AG04450 (cell line): ENCODE measurements at places on chromosomes 12 and 14.

DNA sequence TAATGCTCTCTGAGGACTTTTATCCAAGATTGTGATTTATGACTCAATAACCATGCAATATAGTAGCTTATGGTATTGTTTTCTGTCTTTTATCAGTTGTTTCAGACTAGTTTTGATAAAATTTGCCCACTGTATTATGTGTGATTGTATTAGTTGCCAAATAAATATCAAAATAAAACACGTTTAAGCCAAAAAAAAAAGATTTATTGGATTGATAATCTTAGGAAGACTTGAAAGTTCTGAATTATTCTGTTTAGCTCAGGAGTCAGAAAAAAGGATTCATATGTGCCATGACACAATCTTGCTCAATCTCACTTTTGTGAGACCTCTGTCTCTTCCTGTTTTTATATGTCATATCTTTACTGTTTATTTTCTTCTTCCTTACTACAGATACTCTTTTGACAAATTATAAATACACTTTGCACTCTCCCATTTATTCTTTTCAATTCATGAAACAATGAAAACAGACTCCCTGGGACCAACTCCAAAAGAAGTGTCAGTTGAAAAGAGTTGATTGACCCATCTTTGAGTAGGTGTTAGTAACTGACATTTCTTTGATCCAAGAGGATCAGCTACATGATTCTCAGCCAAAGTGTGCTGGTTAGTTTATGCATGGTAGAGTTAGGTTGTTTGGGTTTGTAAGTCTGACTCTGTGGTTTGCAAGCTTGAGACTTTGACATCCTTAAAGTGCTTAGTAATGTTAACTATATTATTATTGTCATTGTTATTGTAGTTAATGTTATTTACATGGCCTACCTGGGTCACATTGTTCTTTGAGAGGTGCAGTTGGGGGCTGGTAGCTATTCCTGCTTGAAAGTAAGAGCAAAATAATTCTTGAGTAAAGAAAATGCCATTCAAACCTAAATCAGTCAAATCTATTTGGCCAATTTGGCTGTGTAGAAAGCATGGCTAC lies 2.5 kb downstream of the OR6C76 start:
- no peak for DNase-seq

DNA sequence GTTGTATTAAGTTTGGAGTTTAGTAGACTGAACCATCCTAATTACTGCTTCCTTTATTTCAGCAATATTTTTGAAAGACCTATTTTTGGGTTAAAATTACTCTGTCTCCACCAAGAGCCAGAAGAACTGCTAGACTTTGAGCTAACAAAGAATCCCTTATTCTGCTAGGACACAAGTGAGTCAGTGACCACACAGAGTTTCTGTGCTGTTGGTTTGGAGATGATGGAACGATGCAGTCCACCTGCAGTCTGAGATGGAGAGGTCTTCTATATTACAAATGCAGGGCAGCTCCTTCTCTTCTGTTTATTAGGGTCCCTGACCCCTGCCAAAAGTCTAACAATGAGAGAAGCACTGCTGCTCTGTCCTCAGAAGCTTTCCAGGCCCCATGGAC lies 6.7 kb upstream of the STXBP6 start:
- no peak for DNase-seq

- DNase-seq, result no peak
These were observed 21.6 kb downstream of the BTG1 start for GRCh38 chr12:92123780-92124688.

DNA sequence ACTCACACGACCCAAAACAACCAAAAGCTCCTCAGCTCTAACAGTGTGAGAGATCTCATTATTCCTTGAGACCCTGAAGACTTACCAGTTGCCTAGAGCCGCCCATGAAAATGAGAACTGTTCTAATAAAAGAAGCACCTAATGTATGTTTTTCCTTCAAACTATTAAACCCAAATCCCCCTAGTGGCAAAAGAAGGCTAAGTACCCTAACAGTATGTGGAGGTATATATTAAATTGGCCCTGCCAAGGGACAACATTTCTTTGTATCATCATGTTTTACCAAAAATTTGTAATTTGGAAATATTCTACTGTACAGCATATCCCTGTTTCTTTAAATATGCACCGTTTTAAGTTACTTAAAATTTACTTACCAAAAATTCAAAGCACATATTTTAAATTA lies 38.0 kb upstream of the PPFIA2 start:
- DNase-seq, result no peak

- no peak for DNase-seq
These were observed 20.6 kb upstream of the BDKRB1 start for GRCh38 chr14:96235426-96235825.

- DNase-seq, result no peak
These were observed 37.1 kb upstream of the PELI2 start for GRCh38 chr14:56081139-56081538.

- no peak for DNase-seq
These were observed 7.6 kb downstream of the ISM2 start for GRCh38 chr14:77491056-77491455.

- DNase-seq, result no peak
These were observed 6.4 kb downstream of the NKX2-1 start for GRCh38 chr14:36513451-36514277.

DNA sequence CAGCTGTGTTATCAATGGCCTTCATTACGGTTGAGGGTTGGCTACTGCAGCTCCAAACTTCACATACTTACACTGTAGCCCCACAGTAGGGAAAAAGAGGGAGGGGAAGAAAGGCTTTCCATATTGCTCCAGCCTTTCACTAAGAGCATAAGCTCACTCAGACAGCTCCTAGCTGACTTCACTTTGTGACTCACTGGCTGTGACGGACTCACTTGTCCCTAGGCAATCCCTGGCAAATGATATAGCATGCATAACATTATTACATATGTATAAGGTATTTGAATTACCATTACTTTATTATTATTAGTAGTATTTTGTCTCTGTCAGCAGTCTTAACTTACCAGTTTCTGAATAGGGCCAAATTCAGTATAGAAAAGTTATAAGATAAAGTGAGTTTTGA lies 350.7 kb downstream of the RMST start:
- no peak for DNase-seq

GRCh38 chr12:6352193-6353173 lies 10.6 kb upstream of the TNFRSF1A start:
- no peak for DNase-seq

DNA sequence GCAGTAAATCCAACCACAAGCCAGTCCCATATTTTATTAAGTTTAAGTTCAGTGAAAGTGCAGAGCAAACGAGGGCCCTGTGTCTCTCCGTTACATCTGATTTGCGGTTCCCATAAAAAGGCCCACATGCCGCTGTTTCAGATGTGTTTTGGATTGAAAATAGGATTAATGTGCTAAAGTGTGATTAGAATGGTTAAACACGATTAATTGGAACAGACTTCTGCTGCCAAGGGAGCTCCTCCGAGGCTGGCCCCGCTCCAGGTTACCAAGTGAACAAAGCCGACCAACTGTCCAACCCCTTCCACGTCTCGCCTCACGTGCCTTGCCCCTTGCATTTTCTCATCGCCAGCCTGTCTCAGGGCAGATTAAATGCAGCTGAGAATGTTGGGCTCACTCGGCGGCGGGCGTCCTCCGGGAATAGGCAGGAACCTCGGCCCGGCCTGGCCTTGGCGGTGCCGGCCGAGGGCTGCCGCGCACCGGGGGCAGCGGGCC lies 166.5 kb upstream of the GSC start:
- no peak for DNase-seq

- peak; percentile 64 for DNase-seq
These were observed 44.5 kb upstream of the EEA1 start for GRCh38 chr12:92973614-92974013.

DNA sequence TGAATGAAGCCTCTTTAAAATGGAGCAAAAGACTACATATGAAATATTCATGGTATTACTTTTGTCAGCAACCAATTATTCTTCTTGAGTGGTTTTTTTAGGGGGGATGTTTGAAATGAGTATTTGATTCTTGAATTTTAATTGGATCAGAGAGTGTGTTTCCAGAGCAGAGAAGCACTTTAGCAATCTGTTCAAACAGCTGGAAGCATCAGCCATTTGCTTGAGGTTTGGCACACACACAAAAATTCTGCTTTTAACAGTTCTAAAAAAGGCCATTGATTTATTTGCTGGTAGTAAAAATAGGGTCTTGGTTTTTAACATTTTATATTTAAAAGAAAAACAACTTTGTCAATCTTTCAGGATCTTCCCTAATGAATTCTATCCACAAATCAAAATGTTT lies 292.7 kb downstream of the LRFN5 start:
- DNase-seq, result no peak

DNA sequence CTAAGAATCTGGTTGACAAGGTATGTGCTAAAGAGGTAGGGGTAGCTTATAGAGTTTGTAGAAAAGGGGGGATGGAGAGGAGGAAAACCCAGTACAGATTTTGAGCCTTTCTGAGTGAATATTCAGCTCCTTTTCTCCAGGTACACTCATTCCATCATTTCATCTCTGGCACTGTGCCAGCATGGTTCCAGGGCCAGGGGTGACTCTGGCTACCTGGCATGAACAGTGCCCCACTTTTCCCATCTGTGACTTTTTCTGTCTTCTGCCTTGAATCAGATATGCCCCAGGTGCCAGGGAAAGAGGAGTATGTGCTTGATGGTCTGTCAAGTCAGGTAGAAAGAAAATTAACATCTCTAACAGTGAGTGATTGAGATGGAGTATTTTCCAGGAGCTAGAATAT lies 175.7 kb downstream of the CACNA1C start:
- no peak for DNase-seq

GRCh38 chr12:14989790-14990189 lies 16.9 kb downstream of the PDE6H start:
- DNase-seq, result no peak

DNA sequence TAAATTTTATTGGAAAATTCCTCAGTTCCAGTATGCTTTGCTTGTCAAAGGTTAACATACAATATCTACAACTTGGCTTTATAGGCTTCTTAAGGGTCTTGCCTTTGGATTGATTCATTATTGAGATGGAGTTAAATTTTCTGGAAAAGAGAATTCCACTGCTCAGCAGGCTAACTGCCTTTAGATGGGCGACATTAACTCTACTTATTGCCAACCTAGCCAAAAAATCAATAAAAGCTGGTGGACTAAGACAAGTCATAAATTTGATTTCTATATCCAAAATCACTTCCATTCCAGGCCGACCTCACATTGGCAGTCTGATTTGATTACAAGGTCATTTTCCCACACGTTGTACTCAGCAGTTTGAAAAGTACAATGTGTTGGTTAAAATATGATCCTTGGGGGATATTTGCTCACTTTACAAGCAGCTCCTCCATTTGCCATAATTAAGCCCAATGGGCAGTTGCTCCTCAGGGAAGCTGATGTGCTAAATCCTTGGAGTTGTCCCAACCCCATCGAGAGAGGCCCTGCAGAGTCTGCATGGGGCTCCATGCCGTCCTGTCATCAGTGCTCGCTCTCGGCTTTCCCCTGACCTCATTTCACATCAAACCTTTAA lies 36.1 kb upstream of the CRY1 start:
- no peak for DNase-seq

GRCh38 chr12:66763467-66763866 lies 84.6 kb upstream of the GRIP1 start:
- no peak for DNase-seq

DNA sequence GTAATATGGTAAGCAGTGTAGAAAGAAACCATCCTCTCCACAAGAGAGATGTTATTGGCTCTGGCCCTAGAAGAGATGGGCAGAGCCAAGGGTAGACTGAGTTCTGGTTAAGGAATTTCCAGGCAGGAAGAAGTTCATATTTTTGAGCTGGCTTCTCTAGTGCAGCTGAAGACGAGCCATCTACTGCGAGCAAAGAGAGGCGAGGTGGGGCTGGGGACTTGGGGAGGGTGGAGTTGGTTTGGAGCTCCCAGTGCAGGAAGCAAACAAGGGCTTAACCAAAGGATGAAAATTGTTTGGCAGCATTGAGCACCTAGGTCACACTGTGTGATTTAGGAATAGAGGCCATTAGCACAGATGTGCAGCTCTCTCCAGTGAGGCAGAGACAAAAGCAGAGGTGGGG lies 239.6 kb downstream of the ZFP36L1 start:
- DNase-seq, result no peak

GRCh38 chr14:72643317-72643801 lies 250.5 kb downstream of the DPF3 start:
- peak; percentile 94 for DNase-seq

GRCh38 chr14:105333020-105333490 lies 18.5 kb downstream of the PACS2 start:
- DNase-seq, result no peak

DNA sequence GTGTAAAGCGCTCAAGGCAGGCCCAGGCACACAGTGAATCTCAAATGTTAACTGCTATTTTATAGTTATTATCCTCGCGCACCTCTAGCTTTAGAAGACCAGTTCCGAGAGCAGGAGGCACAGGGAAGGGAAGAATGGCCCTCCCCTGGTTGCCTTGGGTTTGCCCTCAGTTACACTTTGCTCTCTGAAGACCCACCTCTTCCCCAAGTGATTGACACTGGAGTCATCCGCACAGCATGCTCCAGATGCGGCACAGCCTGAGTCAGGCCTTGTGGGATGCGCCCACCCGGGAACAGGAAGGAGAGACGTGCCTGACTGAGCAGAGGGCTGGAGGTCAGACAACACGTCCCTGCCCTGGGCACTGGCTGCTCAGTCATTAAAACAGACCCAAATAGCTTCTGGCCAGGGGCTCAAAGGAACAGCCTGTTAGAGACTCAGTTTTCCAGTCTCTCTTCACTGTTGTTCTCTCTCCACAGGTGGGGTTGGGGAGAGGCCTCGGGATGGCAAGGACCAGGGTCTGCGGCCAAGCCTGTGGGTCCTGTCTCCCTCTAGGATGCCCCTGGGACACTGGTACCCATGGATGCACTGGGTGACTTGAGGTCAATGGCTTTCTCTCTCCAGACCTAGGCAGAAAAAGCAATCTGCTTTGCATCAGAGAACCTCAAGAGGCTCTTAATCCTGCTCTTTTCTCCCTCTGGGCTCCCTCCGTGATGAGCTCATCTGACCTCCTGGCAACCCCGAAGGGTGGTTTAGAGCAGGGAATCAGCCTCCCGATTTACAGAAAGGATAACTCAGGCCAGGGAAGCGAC lies 13.6 kb upstream of the MLXIP start:
- no peak for DNase-seq

DNA sequence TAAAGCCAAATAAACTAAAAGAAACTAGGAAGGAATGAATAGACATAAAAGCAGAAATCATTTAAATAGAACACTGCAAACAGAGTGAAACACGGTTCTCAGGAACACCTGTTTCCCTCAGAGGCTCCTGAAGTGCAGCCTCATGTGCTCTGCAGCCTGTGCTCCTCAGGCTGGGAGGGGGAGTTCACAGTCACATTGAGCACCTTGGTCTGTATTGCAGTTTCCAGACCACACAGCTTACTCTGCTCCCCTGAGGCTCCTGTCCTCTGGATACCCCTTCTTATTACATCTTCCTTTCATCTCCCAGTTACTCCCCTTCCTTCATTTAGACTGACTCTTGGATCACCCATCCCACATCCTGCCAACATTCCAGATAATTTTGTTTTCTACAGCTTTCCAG lies 49.7 kb upstream of the DCD start:
- DNase-seq, result no peak

DNA sequence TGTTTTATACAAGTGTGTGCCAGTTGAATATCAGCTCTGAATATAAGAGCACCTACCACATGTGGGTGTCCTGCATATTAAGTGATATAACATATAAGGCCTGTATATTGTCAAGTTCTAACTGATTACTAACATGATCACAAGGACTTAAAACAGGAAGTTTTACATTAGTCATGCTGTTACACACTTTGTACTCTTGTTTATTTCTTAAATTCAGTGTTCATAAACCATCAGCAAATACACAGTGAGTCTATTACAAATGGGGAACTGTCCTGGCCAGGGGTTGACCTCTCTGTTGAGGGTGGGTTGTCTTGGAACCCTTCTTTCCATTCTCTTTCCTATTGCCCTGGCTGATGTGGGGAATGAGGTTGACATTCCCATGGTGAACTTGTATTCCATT lies 19.1 kb downstream of the HELB start:
- no peak for DNase-seq
